ENCODE measurements at places on chromosomes 5 and 9.
A peak's percentile ranks its signal among the peaks of the same experiment; 100 is the strongest.

DNA sequence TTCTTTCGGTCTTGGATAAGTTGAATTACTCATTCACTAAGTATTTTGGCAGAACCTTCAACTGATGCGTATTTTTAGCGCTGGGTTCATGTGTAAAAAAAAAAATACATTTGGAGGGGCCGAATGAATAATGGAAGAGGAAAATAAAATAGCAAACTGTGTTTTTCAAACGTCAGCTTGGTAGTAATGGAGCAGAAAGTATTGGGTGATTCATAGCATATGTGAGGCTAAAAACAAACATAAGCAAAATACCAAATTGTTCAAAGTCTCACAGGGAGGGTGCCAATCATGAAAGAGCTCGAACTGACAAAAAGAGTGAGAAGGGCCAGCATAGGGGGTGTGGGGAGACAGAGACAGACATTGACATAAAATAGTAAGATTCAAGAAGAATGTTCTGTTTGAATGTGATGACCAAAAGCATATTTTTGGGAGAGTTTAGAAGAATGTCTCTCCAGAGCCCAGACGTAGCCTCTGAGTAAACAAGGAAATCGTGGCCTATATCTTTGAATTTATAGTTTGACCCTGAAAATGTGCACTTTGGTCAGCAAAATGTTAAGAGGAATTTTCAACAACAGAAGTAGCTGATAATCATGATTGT lies 174.9 kb upstream of the HMHB1 start:
- no peak for DNase-seq

- peak; percentile 29 for DNase-seq
Measured at GRCh38 chr5:79566896-79567295, 45.3 kb upstream of the TENT2 start.

GRCh38 chr9:70510157-70510770 lies 95.8 kb upstream of the KLF9 start:
- no peak for DNase-seq

DNA sequence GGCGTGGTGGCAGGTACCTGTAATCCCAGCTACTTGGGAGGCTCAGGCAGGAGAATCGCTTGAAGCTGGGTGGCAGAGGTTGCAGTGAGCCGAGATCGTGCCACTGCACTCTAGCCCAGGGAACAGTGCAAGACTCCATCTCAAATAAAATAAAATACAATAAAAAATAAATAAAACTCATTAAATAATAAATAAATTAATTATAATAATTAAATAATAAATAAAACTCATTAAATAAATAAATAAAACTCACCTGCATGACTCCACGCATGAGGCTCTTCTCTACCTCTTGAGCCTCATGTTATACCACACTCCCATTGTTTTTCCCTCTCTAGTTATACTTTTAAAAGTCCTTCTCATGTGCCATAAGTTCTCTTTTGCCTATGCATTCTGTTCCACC lies 995.4 kb downstream of the MAT2B start:
- DNase-seq: no peak

DNA sequence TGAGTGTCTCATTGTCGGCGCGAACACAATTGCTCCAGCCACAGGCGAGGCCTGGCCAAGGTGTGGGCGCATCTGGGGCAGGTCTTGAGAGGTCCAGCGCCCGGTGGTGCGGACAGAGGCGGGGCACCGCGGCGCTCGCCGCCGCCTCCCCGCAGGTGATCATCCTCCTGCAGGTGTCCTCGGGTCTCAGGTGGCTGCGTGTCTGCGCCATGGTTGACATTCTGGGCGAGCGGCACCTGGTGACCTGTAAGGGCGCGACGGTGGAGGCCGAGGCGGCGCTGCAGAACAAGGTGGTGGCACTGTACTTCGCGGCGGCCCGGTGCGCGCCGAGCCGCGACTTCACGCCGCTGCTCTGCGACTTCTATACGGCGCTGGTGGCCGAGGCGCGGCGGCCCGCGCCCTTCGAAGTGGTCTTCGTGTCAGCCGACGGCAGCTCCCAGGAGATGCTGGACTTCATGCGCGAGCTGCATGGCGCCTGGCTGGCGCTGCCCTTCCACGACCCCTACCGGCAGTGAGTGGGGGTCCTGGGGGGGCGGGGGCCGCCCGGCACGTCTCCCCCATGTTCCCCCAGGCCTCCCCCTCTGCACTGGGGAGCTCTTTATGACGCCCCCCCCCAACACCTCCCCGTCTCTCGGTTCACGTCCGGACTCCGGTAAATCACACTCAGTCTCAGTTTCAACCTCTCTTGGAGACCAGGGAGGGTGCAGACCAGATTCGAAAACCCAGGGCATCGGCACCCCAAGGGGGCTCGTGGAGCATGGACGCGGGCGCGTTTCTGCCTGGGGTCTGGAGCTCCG lies 446 bp downstream of the NXNL2 start:
- no peak for DNase-seq

- no peak for DNase-seq
Measured at GRCh38 chr9:131483319-131484050, 19.2 kb upstream of the POMT1 start.

- DNase-seq: no peak
Measured at GRCh38 chr9:112572416-112572815, 85.8 kb downstream of the KIAA1958 start.

DNA sequence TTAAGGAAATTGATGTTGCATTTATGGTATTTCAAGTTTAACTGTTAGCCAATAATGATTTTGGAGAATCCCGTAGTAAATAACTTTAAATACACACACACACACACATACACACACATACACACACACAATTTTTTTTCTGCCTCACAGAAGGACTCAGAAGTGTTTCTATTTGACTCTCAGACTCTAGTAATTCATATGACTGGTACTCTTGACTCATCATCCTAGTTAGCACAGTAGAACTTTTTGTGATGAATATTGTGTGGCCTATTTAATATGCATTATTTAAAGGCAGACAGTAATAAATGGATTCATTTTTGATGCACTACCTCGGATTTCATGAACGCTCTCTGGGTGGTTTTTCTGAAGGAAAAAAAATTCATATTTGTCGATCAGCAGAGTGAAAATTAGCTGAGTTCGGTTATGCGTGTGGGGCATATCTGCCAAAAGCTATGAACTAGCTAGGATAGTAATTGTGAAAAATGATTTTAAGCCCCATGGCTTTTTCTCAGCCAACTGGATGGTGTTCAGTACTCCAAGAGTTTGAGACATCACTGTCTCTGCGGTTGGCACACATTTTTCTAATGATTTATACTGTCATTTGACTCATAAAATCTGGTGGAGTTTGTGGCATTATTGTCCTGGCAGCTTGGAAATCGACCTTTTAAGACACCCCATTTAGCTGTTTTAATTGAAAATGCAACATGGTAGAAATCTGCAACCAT lies 102.2 kb downstream of the PCSK5 start:
- no peak for DNase-seq

- no peak for DNase-seq
Measured at GRCh38 chr9:95383185-95383676, 65.7 kb upstream of the FANCC start.

DNA sequence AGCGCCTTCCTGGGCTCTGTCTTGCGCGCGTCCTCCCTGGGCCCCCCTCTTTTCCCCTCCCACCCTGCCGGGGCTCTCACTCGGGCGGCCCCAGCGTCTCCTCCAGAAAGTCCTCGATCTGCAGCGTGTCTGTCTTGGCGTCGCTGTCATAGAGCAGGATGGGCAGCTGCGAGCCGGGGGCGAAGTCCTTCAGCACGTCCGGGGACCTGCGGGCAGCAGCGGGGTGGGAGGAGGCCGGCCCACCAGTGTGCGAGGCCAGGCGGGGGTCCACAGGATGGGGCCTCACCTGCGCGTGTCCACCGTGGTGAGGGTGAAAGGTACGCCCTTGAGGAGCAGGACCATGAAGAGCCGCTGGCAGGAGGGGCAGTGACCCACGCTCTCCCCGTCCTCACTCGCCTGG lies 1.0 kb downstream of the CLIC3 start:
- DNase-seq: no peak

- no peak for DNase-seq
Measured at GRCh38 chr9:105886136-105886535, 191.8 kb downstream of the TMEM38B start.

DNA sequence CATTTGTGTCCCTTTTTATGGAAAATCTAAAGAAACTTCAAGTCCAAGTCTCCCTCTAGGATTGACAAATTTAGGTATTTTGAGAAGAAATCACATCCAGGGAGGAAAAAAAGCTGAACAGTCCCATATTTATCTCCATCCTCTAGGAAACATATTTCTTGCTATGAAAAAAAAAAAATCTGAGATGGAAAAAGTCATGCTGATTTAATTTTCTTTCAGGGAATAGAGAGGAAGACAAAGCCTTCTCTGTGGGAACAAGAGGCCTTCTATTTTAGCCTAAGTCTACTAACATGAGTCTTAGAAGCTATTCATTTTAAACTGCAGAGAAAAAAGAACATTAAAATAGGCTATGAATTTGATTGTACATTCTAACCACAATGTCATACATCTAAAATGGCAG lies 63.1 kb upstream of the CDK5RAP2 start:
- DNase-seq: no peak

DNA sequence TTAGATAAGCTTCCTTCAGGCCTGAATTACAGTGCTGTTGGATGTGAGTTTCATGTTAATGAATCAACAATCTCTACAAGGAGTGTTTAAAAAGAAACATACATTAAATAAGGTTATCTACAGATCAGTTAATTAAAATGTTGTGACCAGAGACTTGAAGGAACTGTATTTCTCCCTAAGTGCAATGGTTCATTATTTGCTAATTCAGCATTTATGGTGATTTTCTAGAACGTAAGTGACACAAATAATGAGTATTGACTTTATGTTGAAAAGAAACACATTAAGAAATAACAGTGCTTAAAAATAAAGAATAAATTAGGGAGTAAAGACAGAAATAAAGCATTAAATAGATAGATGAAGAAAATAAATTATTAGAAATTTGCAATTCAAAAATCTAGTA lies 74.5 kb downstream of the ADAMTSL1 start:
- DNase-seq: no peak

GRCh38 chr9:128389395-128390149 lies 18.4 kb downstream of the URM1 start:
- no peak for DNase-seq

DNA sequence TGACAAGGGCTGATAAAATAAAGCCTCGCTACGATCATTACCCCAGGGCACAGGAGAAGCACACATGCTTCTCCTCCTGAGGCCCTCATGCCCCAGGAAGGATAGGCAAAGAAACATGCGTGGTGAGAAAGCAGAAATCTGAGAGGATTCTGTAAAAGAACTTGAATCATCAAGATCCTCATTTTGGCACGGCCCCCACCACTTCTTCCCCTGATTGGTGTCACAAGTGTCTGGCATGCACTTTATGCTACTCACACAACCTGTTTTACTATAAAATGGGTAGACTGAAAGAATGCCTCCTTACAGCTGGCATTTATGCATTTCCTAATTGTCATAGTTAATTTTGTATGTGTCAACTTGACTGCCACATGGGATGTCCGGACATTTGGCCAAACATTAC lies 32.1 kb downstream of the PCA3 start:
- DNase-seq: no peak

GRCh38 chr9:90343991-90344390 lies 298.6 kb downstream of the DIRAS2 start:
- DNase-seq: no peak

GRCh38 chr5:160151017-160151416 lies 31.8 kb upstream of the PWWP2A start:
- DNase-seq: no peak

GRCh38 chr5:33981408-33982162 lies 2.9 kb downstream of the SLC45A2 start:
- DNase-seq: no peak

GRCh38 chr5:2199697-2200096 lies 317.0 kb upstream of the IRX4 start:
- DNase-seq: no peak

- DNase-seq: no peak
Measured at GRCh38 chr5:111752426-111752965, 4.5 kb downstream of the NREP start.

GRCh38 chr5:177130211-177131018 lies 3.2 kb upstream of the NSD1 start:
- no peak for DNase-seq

DNA sequence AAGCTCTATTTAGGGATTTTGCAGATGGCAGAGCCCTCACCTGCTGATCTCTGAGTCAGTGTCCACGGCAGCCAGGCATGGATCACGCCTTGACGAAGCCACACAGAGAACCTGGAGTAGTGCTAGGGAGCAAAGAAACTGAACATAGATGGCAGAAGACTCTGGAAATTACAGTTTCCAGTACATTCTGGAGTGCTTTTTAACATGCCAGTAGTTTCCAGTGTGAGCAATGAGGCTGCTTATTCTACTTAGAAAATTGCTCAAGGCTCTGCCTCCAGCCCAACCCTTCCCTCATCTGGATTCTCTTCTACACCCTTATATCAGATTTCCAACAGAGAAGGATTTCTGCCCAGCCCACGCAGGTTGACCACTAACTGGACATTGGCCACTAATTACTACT lies 203.3 kb downstream of the ADAMTS12 start:
- no peak for DNase-seq

GRCh38 chr9:110121170-110121569 lies 86.8 kb downstream of the C9orf152 start:
- no peak for DNase-seq

GRCh38 chr9:114168281-114169028 lies 13.1 kb downstream of the COL27A1 start:
- no peak for DNase-seq

- no peak for DNase-seq
Measured at GRCh38 chr5:107023732-107024131, 647.0 kb downstream of the EFNA5 start.

GRCh38 chr9:28413471-28413870 lies 840.2 kb upstream of the C9orf72 start:
- no peak for DNase-seq

GRCh38 chr5:78235289-78235688 lies 59.2 kb downstream of the AP3B1 start:
- peak; percentile 2 for DNase-seq

DNA sequence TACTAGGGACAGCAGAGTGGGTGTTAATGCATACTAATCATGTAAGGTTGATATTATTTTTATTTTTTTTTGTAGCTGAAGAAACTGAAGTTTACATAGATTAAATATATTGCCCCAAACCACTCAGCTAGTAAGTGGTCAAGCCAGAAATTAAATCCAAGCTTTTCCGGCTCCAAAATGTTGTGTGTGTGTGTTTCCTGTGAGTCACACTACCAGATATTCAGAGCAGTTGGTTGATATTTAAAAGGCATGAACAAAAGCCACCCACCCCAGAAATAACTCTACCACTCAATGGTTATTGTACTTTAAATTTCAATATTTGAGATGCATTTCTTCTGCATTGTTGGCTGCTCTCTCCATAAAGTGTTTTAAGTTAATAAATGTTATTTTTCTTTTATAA lies 29.5 kb downstream of the KCNN2 start:
- DNase-seq: no peak

GRCh38 chr5:2748179-2748860 lies 3.2 kb downstream of the IRX2 start:
- no peak for DNase-seq

Measured in suppressor macrophage treated with lipopolysaccharide for 4 hours (primary cell).